ENCODE measurements at places on chromosomes 2 and 18.

DNA sequence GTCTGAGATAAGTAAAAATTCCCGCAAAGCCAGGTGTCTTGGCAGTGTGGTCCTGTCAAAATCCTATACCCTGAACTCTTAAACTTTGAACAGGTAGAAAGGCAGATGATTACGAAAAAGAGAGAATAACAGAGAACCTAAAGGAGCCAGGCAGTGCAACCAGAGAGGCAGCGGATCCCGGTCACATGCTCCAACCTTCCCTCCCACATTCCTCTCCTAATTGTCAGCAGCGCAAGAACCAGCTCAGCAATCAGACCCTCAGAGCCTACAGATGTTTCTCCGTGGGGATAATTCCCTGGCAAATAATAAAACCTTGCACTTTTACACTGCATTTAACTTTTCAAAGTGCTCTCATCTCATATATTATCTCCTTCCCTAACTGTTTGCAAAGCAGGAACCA is 124.8 kb downstream of the EPHA4 start:
- DNase-seq, result peak; percentile 61

- peak; percentile 20 for DNase-seq
Measured at GRCh38 chr2:84846741-84847142, 34.1 kb downstream of the TRABD2A start.

DNA sequence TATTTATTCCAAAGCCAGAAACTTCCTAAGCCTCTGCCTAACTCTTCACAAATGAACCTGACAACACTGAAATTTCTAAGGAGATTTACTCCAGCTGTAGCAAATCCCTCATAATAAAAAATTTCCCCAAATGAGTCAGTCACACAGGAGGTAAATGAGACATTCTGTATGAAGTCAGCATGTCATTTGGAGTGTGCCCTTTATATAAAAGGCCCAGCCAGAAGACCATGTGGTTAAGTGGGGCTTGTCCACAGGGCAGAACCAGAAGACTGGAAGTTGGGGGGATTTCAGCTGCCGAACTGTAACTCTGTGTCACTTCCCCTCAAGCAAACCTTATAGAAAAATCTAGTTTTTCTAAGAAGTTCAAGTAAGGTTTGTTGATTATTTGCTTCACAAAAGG is 30.2 kb downstream of the NRP2 start:
- DNase-seq, result peak; percentile 84

- peak; percentile 20 for DNase-seq
Measured at GRCh38 chr2:119028327-119029174, 86.6 kb downstream of the MARCO start.

DNA sequence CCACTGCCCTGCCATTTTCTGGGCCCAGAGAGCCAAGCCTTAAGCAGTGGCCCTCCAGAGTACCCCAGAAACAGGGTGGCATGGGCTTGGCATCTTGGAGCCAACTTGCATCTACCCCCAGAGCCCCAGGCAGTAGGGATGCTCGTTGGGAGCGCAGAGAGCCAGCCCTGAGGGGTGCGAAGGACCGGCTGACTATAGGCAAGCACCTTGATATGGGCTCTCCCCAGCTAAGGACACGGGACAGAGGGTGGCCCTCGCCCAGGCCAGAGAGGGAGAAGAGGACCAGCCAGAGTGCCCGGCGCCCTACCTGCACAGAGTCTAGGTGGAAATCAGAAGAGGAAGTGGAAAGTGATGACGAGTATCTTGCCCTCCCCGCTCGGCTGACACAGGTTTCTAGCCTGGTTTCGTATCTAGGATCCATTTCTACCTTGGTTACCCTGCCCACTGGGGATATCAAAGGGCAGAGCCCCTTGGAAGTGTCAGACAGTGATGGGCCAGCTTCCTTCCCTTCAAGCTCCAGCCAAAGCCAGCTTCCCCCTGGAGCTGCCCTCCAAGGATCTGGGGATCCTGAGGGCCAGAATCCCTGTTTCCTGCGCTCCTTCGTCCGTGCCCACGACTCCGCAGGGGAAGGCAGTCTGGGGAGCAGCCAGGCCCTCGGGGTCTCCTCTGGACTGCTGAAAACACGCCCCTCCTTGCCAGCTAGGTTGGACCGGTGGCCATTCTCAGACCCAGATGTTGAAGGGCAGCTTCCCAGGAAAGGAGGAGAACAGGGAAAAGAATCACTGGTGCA is 16.2 kb downstream of the CEP68 start:
- DNase-seq, result no peak

- DNase-seq, result no peak
Measured at GRCh38 chr18:6406910-6407470, 7.7 kb downstream of the L3MBTL4 start.

DNA sequence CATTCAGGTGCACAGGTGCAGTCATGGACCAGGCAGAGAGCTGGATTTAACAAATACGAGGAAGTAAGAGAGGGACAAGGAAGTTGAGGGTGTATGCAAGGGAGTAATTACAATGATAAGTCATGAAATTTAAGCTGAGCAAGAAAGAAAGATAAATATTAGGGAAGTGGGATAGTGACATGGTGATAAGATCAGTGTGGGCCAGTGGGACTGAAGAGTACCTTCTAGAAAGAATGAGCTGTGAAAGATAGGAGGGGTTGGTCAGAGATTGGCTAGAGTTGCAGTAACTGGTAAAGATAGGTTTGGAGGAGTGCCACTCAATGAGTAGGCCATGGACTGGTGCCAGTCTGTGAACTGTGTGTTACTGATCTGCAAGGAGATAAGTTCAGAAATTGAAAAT is 200.8 kb upstream of the SIX3 start:
- no peak for DNase-seq

DNA sequence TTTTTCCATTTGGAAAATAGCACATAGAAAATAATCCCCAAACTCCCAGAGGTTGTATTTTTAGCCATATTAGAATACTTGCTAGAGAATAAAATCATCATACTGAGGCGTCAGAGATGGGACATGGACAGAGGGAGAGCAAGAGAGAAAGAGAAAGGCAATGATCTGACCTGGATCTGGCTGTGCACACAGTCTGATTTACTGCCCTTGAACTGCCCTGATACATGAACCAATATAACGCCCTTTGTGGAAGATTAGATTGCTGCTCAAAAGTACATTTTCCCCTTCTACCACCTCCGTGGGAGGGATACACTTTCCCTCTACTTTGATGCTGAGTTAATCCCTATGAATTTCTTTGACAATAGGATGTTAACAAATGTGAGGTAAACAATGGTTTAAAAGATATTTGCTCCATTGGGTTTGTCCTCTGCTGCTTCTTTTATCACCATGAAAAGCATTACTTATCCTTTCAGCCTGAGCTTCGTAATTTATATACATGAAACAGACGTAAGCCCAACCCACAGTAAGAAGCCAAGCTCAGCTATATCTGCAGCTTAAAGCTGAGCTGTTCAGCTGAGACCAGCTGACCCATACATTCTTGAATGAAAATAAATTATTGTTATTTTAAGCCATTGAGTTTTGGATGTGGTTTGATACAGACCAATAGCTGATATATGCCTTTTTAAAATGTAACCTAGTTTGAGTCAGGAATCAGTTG is 1664.6 kb upstream of the CELF4 start:
- no peak for DNase-seq

DNA sequence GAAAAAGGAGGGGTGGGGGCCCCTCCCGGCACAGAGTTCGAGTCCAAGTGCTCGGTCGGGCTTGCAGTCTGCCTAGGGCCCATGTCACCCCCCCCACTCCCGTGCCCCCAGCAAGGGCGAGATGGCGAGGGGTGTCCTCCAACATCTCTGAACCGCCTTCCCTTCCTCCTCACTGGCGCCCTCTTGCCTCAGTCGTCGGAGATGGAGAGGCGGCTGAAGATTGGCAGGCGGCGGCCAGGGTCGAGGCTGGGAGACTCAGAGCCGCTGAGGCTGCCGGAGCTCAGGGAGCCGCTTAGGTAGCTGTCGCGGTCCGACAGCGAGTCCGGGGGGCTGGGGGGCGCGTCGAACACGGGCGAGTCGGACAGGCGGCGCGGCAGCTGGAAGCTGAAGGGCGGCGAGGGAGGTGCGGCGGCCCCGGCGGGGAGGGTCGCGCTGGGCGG is 2.3 kb downstream of the ZFP36L2 start:
- DNase-seq, result peak; percentile 84

GRCh38 chr2:217208867-217209266 is 349.0 kb upstream of the TNP1 start:
- no peak for DNase-seq

GRCh38 chr18:13464432-13465123 is 246.0 kb downstream of the LDLRAD4 start:
- no peak for DNase-seq

GRCh38 chr2:112690853-112691401 is 29.9 kb upstream of the NT5DC4 start:
- DNase-seq, result peak; percentile 21

DNA sequence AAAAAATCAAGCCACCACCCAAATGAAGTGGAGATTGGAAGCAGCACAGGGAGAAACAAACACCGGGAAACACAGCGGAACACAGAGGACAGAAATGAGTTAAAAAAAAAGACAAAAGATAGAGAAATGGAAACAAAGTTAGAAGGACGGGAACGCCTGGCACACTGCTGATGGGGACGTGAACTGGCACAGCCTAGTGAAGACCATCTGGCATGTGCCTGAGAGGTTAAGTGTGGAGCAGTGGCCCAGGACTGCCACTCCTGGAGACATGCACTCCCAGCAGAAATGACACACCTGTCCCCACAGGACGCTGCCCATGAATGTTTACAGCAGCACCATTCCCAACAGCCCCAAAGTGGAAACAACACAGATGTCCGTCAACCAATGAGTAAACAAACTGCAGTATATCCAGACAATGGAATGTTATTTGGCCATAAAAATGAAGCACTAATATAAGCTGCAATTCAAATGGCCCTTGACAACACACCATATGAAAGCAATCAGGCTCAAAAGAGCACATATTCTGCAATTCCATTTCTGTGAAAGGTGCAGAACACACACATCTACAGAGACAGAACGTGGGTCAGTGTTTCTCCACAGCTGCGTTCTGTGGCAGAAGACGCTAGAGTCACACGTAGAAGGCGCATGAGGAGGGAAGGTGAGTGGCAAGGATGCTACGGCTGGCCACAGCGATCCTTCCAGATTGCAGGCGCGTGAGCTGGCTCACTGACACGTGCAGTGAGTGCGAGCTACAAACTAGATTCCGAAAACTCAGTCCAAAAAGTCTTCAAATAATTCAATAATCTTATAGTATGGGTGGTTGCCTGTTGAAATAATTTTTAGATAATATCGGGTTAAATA is 24.6 kb downstream of the THAP4 start:
- DNase-seq, result peak; percentile 10

GRCh38 chr2:108593547-108594098 is 59.4 kb downstream of the LIMS1 start:
- peak; percentile 95 for DNase-seq

DNA sequence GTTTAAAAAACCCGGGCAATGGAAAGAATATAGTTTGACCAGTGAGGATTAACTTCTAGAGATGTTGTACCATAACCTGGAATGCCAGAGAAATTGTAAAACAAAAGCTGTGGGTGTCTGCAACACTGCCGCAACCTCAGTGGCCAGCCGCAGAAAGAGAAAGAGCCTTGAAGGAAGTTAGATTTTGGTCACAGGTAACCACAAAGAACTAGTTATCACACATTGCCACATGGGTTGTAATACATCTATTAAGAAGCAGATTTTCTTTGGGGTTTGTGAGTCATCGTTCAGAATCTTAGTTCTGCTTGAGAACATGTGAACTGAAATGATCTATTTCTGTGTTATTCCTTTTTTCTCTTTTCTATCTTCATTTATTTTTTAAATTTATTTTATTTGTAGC is 222.9 kb upstream of the AGAP1 start:
- peak; percentile 86 for DNase-seq

DNA sequence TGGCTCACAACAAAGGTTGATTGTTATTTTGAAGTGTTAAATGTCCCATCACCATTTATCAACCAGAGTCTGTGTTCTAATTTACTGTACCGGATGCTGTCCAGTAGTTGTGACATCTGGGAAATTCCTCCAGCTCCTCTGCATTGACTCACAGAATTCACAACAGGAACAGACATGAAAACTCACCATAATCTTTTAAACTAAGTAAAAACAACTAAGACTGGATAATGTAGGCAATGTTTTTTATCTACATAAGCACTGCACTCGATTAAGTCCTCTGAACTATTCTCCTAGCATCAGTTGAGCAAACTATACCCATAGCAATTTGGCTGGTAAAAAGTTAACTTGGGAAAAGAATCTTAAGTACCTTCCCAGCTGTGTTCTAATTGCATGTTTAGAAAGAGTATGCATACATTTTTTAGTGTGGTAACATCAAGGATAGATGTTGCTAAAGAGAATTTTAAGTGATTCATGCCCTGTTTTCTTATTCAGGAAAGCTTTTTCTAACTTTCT is 42.9 kb upstream of the MYO1B start:
- peak; percentile 83 for DNase-seq

- DNase-seq, result no peak
Measured at GRCh38 chr2:17319090-17319489, 199.2 kb downstream of the RAD51AP2 start.

DNA sequence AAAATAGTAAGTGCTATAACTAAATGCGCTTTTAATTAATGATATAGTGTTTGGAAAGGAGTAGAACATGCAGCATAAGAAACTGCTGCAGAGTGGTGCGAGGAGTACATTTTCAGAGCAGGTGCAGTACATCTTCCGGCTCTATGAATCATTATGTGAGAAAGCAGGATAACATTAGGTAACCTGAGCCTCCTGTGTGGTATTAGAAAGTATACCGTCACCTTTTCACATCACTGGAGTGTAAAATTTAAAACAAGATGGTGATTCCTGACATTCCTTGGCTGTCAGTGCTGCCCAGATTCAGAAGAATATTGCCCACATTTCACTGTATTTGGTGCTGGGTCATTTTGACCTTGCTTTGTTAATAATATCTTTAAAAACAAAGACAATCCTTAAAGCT is 7.8 kb upstream of the DYNC2LI1 start:
- DNase-seq, result no peak

GRCh38 chr2:176395273-176395854 is 126.1 kb downstream of the MTX2 start:
- DNase-seq, result no peak

DNA sequence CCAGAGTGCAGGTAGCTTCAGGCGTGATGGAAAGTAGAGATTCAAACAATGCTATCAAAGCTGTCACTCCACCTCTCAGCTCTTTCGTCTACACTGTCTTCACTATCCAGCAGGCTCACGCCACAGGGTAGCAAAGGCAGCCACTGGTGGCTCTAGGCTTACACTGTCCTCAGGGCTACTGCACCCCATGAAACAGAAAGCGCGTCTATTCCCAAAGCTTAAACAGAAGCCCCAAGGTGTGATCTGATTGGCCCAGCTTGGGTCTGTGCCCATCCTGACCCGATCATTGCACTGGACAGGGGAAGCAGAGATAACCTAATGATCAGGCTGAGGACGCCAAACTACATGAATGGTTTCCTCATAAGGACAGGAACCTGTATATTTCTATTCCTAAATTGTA is 100.1 kb downstream of the PDCL3 start:
- DNase-seq, result no peak

GRCh38 chr2:199395311-199395710 is 62.4 kb downstream of the SATB2 start:
- peak; percentile 38 for DNase-seq

GRCh38 chr2:166170356-166170755 is 42.5 kb upstream of the SCN1A start:
- peak; percentile 31 for DNase-seq

- DNase-seq, result peak; percentile 21
Measured at GRCh38 chr2:11416186-11416585, 49.8 kb downstream of the E2F6 start.

Data from fibroblast of skin of abdomen (primary cell).